ENCODE measurements at places on chromosomes 1 and 21.
A peak's percentile ranks its signal among the peaks of the same experiment; 100 is the strongest.

GRCh38 chr21:46639489-46640386, 4.3 kb downstream of the PRMT2 start:
- H3K36me3 ChIP-seq: no peaks in the 10 kb centered on the region
- H3K27ac ChIP-seq: no peak overlapping the region
- peaks cover 13% of the 10 kb centered on the region for H3K4me1 ChIP-seq

- ATAC-seq: no peak
- H3K27me3 ChIP-seq: no peaks in the 10 kb centered on the region
- H3K36me3 ChIP-seq: no peaks in the 10 kb centered on the region
These were observed 11.6 kb downstream of the GPX7 start for GRCh38 chr1:52613636-52614373.

DNA sequence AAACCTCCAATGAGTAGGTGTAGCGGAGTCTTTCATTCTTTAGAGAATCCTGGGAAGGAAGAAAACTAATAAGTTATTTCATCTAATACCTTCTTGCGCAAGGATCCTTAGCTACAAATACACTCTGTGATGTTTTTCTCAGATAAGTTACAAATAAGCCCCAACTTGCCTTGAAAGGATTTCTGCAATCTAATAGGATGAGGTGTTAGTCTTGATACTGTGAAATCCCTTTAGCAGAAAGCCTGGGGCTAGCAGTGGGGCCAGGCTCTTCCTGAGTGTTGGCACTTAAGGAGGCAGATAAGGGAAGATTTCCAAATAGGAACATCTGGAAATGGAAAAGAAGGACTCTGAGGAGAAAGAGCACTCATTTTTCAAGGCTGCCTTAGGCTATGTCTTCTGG, 168.0 kb upstream of the DAB1 start:
- no peak overlapping the region for H3K4me3 ChIP-seq
- H3K27ac ChIP-seq: no peak overlapping the region
- H3K27me3 ChIP-seq: no peaks in the 10 kb centered on the region
- no peaks in the 10 kb centered on the region for H3K36me3 ChIP-seq

- peak overlapping the region; percentile 38 for H3K27ac ChIP-seq
- no peaks in the 10 kb centered on the region for H3K27me3 ChIP-seq
- H3K36me3 ChIP-seq: no peaks in the 10 kb centered on the region
- H3K4me3 ChIP-seq: no peak overlapping the region
These were observed 251.5 kb downstream of the SIPA1L2 start for GRCh38 chr1:232378266-232379062.

DNA sequence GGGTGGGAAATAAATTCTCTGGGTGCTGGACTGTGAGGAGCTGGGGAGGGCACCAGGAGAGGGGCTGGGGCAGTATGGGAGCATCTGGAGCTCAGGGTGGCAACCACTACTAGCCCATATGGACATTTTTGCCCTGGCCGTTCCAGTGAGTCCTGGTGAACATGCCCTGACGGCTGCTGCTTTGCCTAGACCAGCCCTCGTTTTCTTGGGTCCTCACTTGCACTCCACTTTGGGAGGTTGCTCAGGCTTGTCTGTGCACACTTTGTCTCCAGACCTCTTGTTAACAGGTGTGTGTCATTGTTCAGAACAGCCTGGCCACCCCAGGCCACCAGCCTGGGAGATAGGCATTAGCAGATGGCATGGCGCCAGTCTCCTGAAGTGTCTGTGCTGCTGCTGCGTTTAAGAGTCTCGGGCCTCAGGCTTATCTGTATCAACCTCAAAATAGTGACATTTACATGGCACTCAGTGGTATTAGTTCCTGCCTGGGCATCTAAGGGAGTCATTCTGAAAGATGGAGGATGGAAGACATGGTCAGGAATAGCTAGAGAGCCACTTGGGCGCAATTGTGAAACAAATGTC, 190.5 kb downstream of the PTPRU start:
- H3K36me3 ChIP-seq: no peaks in the 10 kb centered on the region
- no peak overlapping the region for H3K4me3 ChIP-seq
- peaks cover 46% of the 10 kb centered on the region for H3K27me3 ChIP-seq
- H3K27ac ChIP-seq: no peak overlapping the region

DNA sequence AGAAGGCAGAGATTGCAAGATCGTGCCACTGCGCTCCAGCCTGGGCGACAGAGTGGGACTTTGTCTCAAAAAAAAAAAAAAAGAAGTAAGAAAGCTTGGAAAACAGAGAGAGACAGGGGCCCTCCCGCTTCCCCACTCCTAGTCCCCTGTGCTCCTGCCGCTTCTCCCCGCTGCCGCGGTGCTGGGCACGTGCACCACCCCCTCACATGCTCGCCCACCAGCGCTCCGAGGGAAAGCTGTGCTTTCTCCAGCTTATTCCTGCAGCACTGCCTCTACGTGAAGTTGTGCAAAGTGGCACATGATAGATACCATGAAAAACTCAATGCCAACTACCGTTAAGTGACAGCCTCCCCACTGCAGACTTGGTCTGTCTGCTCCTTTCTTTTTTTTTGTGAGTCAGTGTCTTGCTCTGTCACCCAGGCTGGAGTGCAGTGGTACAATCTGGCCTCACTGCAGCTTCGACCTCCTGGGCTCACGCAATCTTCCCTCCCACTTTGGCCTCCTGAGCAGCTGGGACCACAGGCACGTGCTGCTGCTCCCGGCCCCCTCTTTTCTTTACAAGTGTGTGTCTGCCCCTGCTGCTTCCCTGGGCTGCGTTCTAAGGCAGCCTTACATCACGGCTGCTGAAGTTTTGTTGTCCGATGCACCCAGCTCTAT, 15.4 kb downstream of the SLX9 start:
- no peaks in the 10 kb centered on the region for H3K27me3 ChIP-seq
- H3K27ac ChIP-seq: no peak overlapping the region
- no peak overlapping the region for H3K4me3 ChIP-seq
- peaks cover 7% of the 10 kb centered on the region for H3K4me1 ChIP-seq

- no peak for ATAC-seq
- H3K27ac ChIP-seq: peak overlapping the region; percentile 98
- H3K36me3 ChIP-seq: no peaks in the 10 kb centered on the region
- H3K4me1 ChIP-seq: peaks cover 16% of the 10 kb centered on the region
- H3K4me3 ChIP-seq: peak overlapping the region; percentile 95
- no peaks in the 10 kb centered on the region for H3K27me3 ChIP-seq
These were observed 1.6 kb downstream of the DDI2 start for GRCh38 chr1:15618655-15619525.

DNA sequence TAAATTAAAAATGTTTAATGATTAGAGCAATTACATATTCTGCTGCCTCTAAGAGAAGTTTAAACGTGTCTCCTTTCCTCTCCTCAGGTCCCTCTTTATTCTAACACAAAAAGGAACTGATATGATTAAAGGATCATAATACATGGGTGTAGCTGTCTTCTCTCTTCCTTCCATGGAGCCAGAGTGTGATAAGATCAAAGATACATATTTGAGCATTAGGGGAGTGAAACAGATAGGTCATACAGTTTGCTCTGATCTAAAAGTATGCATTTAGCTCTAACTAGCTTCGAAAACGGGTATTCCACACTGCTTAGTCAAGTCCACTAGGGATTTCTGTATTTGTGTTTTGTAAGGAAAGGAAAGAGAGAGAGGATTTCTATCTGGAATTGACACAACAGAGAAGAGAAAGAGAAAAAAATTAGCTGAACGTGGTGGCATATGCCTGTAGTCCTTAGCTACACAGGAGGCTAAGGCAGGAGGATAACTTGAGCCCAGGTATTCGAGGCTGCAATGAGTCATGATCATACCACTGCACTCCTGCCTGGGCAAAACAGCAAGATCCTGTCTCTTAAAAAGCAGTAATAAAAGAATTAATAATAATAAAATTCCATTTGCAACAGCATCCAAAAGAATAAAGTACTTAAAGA, 63.1 kb downstream of the CDC42BPA start:
- no peak overlapping the region for H3K27ac ChIP-seq
- H3K27me3 ChIP-seq: no peaks in the 10 kb centered on the region
- H3K36me3 ChIP-seq: no peaks in the 10 kb centered on the region
- H3K4me1 ChIP-seq: no peaks in the 10 kb centered on the region
- no peak for ATAC-seq

DNA sequence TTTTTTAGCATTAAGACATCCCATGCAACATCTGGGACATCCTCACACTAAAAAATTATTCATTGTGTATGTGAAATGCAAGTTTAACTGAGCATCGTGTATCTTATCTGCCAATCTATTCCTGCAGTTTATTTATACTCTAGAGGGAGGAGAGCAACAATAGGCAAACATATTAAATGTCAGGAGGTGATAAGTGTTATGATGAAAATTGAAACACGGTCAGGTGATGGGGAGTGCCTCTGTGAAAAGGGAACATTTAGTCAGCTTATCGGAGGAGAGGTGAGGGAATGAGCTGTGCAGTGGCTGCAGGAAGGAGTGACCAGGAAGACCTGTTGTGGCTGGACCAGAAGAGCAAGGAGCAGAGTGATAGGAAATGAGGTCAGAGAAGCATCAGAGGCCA, 775 bp upstream of the EFCAB14 start:
- H3K4me3 ChIP-seq: peak overlapping the region; percentile 97
- peaks cover 44% of the 10 kb centered on the region for H3K4me1 ChIP-seq
- no peaks in the 10 kb centered on the region for H3K27me3 ChIP-seq
- ATAC-seq: no peak

DNA sequence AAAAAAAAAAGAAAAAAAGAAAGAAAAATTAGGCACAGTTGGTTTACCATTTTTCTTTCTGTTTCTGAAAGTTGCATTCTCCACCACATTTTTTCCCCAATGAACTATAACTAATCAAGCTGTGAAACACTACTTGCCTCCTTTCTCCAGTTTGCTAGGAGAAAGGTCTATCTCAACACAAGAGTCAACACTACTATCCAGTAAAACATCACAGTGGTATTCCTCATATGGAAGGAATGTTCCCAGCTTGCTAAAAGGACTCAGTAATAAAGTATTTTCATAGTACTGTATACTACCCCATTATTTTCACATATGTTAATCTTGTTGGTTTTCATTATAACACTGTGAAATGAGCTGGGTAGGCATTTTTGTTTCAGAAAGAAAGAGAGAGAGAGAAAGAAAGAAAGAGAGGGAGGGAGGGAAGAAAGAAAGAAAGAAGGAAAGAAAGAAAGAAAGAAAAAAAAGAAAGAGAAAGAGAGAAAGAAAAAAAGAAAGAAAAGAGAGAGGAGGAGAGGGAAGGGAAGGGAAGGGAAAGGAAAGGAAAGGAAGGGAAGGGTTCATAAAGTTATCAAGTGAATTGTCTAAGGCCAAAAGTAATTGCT, 7.9 kb downstream of the PTGER3 start:
- H3K4me3 ChIP-seq: no peak overlapping the region
- H3K27me3 ChIP-seq: peaks cover 7% of the 10 kb centered on the region
- ATAC-seq: no peak
- no peaks in the 10 kb centered on the region for H3K4me1 ChIP-seq
- H3K36me3 ChIP-seq: no peaks in the 10 kb centered on the region

- H3K4me3 ChIP-seq: no peak overlapping the region
- peaks cover 38% of the 10 kb centered on the region for H3K4me1 ChIP-seq
- no peak for ATAC-seq
- H3K27ac ChIP-seq: no peak overlapping the region
- H3K36me3 ChIP-seq: no peaks in the 10 kb centered on the region
- no peaks in the 10 kb centered on the region for H3K27me3 ChIP-seq
These were observed 150.1 kb downstream of the PBX1 start for GRCh38 chr1:164709126-164709525.

DNA sequence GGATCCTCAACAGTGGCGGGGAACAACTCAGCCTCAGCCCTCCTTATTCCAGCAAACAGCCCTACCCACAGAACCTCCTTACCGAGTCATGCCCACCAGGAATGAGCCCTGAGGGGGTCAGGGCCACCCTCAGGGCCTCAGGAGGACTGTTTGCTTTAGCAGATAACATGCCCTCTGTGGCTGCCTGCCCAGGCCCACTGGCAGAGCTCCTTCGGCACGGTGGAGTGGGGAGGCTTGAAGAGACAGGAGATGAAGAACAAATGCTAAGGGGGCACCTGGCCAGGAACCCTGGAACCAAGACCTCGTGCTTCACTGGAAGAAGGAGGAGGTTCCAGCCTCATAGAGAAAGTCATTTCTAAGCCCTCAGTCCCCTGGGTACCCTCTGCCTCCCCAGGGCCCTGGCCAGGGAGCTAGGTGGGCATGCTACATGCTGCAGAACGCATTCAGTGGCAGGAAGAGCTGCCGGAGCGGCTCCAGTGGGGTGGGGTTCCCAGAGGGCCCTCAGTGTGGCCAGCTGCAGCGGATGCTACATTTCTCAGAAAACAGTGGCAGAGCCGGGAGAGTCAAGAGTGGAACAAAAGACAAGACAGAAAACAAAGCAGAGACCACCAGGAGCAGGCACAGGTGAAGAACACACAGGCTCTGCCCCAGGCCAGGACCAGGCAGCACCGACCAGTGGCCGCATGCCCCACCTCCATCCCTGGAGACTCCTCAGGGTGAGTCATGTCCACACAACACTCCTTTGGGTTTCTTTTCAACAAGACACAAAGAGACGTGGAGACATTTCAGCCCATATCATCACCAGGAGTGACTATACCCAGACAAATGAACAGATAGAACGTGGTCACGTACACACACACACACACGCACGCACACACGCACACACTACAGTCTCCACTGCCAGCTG, 39.8 kb downstream of the RIMS3 start:
- no peaks in the 10 kb centered on the region for H3K27me3 ChIP-seq
- H3K4me3 ChIP-seq: no peak overlapping the region
- no peaks in the 10 kb centered on the region for H3K4me1 ChIP-seq
- H3K27ac ChIP-seq: no peak overlapping the region

- H3K4me1 ChIP-seq: no peaks in the 10 kb centered on the region
- no peaks in the 10 kb centered on the region for H3K36me3 ChIP-seq
- H3K4me3 ChIP-seq: no peak overlapping the region
- H3K27ac ChIP-seq: no peak overlapping the region
These were observed 493.5 kb downstream of the DPYD start for GRCh38 chr1:97427371-97427770.

DNA sequence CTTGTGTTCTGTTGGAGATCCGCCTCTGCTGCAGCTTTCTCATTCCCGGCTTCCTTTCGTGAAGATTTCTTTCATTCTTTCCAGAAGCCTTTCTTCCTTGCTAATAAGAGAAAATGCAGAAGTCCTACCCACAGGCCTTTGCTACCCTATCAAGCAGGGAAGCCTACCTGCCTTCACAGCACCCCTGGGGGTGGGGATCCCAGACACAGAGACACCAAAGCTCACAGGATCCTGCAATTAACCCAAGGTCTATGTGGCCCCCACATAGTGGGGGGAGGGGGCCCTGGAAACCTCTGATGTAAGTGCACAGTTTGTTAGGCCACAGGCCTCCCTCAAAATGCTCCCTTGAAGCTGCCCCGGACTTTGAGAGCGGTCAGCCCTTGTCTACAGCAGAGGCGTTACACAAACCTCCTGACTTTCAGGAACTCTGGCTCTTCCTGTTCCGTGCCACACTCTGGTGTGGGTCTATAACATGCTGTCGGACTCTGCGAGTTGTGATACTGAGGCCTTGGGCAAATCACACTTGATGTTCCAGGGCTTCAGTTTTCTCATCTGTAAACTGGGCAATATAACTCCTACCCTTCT, 31.2 kb downstream of the NKAIN1 start:
- H3K4me1 ChIP-seq: no peaks in the 10 kb centered on the region
- H3K27ac ChIP-seq: no peak overlapping the region
- H3K27me3 ChIP-seq: peaks cover 4% of the 10 kb centered on the region
- H3K4me3 ChIP-seq: no peak overlapping the region
- no peak for ATAC-seq
- no peaks in the 10 kb centered on the region for H3K36me3 ChIP-seq

GRCh38 chr1:154906621-154907081, 29.9 kb downstream of the PMVK start:
- no peaks in the 10 kb centered on the region for H3K4me1 ChIP-seq
- H3K36me3 ChIP-seq: no peaks in the 10 kb centered on the region
- H3K4me3 ChIP-seq: no peak overlapping the region
- H3K27ac ChIP-seq: no peak overlapping the region

GRCh38 chr1:112034277-112034676, 44.8 kb upstream of the KCND3 start:
- no peak overlapping the region for H3K4me3 ChIP-seq
- no peaks in the 10 kb centered on the region for H3K27me3 ChIP-seq
- H3K36me3 ChIP-seq: no peaks in the 10 kb centered on the region
- H3K4me1 ChIP-seq: no peaks in the 10 kb centered on the region
- ATAC-seq: no peak

All from gastroesophageal sphincter (tissue), 4 donors.